ENCODE measurements at places on chromosomes 12 and 14.

DNA sequence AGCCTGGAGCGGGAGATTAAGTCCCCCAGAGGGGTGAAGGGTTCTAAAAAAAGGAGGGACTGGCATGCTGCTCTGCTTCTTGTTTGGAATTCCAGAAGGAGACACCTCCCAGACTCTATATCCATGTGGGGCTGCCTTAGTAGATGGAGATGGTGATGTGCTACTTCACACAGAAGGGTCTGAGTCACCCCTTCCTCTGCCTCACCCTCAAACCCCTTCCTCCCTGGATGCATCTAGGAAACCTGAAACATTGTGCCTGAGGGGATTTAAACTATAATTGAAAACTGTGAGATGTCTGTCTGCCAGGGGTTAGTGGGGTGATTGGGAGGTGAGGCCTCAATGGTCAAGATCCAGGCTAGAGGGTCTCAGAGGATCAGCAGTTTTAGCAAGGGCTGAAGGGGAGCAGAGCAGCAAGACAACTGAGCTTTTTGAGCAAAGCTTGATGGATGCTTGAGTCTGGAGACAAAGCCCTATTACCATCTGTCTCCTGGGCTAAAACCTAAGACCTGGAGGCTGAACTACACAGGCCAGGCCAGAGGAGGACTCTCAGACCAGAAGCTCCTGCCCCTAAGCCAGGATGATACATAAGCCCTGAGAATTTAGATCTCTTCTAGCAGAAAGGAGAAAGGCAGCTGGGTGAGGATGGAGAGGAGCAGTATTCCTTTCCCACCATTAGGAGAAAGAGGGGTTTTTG is 314.7 kb upstream of the ATP2B1 start:
- DNase-seq: no peak

GRCh38 chr14:77189479-77189878 is 7.9 kb downstream of the TMEM63C start:
- no peak for DNase-seq

DNA sequence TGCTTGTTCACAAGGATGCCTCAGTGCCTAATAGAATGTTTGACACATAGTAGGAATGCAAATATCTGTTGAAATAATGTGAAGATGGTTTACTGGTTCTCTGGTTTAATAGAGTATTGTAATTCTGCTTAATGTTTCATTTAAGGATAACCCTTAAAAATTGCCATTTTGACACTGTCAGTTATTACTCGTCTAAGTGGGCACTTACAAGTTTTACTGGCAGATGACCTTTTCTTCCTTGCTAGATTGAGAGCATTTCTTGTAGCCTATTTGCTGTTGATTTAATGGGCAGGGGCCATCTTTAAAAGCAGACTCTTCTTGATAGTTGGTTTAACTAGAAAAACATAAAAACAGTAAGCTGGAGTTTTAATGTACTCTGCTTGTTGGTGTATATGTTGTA is 1.9 kb downstream of the TMEM263 start:
- DNase-seq: no peak

DNA sequence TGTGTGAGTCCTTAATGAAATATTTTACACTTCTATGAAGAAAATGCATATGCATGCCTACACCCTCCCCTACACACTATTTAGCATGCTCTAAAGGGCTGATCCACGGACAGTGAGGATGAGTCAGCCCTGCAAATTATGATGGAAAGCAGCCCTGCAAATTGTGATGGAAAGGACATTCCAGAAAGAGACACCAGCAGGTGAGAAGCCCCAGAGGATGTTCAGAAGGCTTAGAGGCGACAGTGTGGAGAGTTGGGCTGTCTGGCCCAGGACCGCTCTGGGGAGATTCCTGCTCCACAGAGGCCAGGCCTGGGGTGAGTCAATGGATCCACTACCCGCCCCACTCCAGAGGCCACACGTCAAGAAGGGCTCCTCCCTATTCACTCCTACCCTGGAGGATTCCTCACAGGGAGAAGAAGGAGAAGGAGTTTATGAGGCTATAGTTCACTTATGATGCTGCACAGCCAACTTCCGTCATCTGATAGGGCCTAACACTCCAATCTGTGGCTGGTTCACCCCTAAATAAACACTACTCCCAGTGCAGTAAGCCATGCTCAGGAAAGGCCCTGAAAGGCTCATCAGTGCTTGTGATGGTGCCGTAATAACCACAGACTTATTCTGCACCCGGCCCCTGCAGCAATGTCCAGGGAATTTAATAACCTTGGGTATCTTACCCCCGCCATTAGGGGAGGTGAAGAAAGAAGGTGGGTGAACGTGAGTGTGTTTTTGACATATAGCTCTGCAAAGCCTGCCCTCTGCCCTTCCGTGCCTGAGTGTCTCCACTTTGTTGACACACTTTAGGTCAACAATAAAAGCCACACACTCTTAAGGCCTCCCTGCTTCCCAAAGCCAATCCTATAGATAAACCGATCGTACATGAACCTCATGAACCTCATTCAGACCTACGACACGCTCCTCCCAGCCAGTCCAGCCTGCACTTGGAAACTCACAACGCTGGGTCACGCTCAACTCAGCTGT is 46.4 kb downstream of the CLMN start:
- no peak for DNase-seq

DNA sequence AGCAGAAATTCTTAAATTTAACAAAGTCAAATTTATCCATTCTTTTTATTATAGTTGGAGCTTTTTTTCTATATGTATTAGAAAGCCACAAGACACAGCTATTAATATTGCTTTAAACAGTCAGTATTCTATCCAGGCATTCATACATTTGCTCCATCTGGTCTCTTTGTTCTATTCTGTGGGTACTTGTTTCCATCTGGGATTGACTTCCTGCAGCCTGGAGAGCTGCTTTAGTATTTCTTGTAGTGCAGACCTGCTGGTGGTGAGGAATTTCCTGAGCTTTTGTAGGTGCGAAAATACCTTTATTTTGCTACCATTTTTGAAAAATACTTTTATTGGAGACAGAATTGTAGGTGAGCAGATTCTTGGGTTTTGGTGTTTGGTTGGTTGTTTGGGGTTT is 29.0 kb downstream of the CCDC60 start:
- DNase-seq: no peak

GRCh38 chr12:108477055-108477880 is 37.8 kb upstream of the FICD start:
- no peak for DNase-seq

- DNase-seq: no peak
Measured at GRCh38 chr12:3261782-3262359, 184.7 kb downstream of the TSPAN9 start.

- DNase-seq: peak; percentile 57
Measured at GRCh38 chr14:68814539-68815297, 21.9 kb upstream of the ZFP36L1 start.

GRCh38 chr12:60066655-60067054 is 470.8 kb downstream of the SLC16A7 start:
- no peak for DNase-seq

DNA sequence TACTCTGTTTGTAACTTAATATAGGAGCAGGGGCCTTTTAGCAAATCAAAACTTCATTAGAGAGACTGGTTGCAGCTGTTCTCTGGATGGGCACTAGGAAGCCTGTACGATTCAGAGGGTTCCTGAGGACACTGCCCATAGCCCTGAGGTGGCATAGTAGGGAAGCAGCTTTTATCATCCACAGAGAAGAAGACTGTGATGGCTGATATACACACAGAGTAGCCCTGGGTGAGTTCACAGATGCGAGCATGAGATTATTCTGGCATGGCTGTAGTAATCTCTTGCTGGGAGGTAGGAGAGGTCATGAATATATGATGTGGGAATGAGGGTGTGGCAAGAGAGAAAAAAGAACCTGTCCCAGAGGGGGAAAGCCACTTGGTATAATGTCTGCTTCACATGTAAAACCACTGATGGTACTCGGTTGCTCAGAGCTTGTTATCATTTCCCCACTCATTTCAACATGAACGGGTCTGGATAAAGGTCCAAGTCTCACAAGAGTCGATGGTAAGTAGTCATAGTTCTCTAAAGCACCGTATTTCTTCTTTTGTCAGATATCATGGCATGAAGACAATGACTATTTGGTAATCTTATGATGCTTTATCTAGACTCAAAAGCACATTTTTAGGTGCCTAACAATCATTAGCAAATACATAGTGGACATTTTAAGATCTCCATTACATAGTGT is 52.0 kb downstream of the PEBP1 start:
- DNase-seq: no peak

DNA sequence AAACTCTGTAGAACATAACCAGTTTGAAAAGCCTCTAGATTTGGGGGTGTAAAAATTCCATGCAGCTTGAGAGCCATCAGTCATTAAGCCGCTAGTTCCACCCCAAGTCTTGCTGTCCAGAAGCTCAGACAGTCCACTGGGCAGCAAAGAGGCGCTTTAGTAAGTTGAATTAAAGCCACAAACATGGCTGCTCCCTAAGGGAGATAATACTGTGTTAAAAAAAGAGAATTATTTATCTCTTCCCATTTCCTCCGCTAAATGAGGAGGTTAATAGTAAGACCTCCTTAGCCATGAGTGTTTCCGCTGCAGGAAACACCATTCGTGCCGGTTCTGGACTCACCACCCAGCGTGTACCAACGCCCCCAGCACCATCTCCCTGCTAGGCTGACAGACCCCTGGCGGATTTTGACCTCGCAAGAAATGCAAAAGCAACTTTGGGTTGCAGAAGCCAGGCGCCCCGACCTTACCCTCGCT is 536 bp downstream of the TM7SF3 start:
- peak; percentile 52 for DNase-seq

GRCh38 chr12:132618683-132619043 is at the start of gene P2RX2:
Gene P2RX2 (plus strand): TSS chr12:132618776. CDS start chr12:132618817, 41 bp downstream.
- DNase-seq: no peak

- DNase-seq: no peak
Measured at GRCh38 chr14:75527449-75528163, 5.3 kb downstream of the BATF start.

GRCh38 chr12:64696080-64696741 is 63.0 kb downstream of the GNS start:
- DNase-seq: peak; percentile 51

DNA sequence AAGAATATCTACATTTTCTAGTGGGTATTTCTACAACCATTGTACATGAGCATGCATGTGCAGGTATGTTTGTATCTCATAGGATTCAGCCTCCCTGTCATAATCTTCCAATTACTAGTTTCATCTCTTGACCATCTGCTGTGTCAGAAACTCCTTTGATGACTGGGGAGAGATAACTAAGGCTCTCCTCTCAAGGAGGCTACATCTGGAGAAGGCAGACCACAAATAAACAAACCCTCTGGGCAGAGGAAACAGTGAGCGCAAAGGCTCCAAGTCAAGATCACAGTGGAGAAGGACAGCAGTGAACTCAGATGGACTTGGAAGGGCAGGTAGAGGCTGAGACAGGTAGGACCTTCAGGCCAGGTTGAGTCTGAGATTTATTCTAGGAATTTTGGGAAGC is 166.4 kb downstream of the PELI2 start:
- no peak for DNase-seq

DNA sequence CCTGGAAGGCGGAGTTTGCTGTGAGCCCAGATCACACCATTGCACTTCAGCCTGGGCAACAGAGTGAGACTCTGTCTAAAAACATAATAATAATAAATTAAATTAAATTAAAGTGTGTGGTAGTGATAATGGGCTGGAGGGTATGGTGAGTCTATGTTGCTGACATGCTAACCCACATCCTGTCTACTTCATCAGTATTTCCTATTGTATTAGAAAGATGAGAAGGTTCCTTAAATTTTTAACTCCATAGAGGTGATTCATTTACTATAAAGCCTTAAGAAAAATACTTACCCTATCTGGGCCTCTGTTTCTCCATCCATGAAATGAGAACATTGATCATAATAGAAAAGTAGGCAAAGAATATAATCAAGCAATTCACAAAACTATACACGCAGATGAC is 280.5 kb downstream of the FBXL14 start:
- DNase-seq: no peak

- no peak for DNase-seq
Measured at GRCh38 chr14:37559386-37559785, 35.7 kb downstream of the FOXA1 start.

GRCh38 chr14:22556021-22556989 is 32.7 kb downstream of the DAD1 start:
- peak; percentile 28 for DNase-seq

GRCh38 chr14:61258985-61259384 is 22.2 kb downstream of the TMEM30B start:
- peak; percentile 27 for DNase-seq

- no peak for DNase-seq
Measured at GRCh38 chr14:95236221-95236620, 78.9 kb upstream of the DICER1 start.

DNA sequence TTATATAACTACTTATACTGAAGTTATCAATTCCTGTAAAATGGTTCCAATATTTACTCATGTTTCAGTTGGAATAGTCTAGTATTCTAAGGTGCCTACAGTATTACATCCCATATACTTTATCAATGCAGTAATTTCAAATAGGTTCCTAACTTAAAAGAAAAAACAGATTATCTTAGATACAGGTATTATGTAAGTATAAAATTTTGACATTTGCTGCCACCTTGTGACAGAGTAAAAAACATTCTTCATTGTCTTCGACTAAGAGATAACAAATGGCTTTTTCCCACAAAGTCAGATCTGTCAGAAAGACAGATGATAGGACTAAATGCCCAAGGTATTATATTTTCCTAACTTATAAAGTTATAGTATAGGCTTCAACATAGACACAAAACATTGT is 78.7 kb downstream of the TXNDC16 start:
- peak; percentile 42 for DNase-seq

- DNase-seq: no peak
Measured at GRCh38 chr12:104622928-104623327, 166.2 kb downstream of the CHST11 start.
